Smooth muscle cell of the brain vasculature (primary cell): ENCODE measurements at places on chromosomes 11 and 22.
A peak's percentile ranks its signal among the peaks of the same experiment; 100 is the strongest.

GRCh38 chr11:125954945-125955640, 9.2 kb downstream of the VSIG10L2 start:
- DNase-seq, result no peak

- no peak for DNase-seq
Measured at GRCh38 chr11:64898541-64898940, 18.5 kb downstream of the ATG2A start.

DNA sequence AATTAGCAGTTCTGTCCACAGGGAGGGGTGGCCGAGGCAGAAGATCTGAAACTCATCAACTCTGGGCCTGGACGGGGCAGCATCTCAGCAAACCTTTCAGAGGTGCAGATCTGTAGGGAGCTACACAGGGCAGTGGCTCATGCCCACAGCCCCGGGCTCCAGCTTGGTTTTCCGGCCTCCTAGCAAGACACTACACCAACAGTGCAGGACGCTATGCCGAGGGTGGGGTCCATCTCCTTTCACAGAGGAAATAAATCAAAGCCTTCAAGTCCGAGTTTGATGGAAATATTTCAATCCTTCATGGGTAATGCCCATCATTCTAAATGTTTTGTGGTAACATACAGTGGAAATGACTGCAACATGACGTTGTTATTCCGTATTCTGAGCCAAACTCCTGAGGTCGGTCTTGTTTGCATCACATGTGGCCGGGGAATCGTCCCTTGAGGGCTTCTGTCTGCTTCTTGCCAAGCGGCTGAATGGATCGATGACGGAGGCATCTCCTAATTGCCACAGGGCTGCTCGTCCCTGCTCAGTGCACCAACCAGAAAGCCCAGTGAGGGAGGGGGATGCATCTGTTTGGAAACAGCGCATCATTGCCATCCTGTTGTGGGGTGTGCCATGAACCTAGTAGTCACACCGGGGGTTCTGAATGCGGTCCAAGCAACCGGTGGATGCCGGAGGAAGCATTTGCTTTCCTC, 30.0 kb downstream of the LINC01488 start:
- DNase-seq, result no peak

DNA sequence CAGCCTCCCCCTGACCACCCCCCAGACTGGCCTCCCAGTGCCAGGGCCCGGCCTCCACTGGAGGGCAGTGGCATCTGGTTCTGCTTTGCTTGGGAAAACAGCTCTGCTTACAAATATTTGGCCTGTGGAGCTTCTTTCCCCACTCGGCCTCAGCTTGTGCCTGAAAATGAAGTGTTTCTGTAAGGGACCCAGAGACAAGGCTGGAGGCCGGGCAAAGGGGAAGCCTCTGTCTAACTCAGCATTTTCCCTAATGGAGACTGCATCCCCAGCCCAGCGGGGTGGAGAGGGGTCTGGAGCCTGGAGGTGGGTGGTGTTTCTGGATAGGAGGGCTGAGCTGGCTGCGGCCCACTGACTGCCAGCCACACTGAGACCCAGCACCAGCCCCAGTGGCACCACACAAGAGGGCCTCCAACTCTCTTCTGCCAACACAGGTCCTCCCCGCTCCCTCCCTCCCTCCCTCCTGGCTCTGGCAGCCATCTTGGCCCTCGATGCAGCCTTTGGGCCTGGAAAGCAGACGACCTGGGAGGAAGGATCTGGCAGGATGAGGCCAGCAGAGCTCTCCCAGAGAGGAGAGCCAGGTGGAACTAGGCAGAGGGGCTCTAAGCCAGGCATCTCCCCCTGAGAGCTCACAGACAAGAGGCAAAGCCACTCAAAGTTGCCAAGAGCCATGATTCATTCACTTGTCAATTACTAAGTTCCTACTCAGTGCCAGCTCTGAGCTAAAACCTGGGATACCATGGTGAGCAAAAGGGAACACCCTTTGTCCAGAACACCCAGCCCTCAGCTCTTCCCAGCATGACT, 77.1 kb upstream of the CD82 start:
- DNase-seq, result no peak

GRCh38 chr22:19556963-19557545, 32.8 kb upstream of the CLDN5 start:
- DNase-seq, result no peak

DNA sequence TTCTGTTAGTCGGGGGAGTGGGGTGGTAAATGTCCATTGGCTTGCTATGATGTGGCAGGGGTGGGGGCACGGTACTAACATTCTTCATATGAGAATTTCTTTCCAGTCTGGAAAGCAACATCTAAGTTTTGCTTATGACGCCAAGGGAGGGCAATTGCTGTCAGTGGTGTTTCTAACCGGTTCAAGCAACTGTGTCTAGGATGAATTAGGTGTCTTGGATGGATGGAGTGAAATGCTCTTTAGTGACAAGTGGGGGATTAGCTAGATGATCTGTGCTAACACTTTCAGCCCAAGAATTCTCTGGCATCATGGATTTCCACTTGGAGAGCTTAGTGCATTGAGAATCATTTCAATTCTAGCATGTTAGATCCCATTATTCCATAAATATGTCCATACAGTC, 262.6 kb upstream of the SORL1-AS1 start:
- DNase-seq, result no peak

DNA sequence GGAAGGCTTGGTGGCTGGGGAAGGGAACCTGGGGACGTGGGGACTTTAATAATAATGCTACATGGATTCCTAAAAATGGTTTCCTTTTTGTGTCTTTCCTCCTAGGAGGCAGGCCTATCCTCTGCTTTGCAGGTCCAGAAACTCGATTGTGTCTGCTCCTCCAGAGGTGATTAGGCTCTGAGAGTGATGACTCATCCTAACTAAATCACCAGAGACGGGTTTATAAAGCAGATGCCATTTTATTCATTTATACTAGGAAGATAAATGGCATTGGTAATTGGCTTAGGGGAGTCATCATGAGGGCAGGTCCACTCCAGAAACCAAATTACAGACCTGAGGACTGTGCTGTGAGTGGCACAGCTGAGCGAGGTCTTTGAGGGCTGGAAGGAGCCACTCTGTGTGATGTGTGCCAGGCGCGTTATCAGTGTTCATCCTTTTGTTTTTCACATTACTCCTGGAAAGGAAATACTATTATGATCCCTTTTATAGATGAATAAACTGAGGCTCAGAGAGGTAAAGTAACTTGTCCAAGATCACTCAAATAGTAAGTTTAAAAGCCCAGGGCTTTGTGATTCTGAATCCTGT, 7.1 kb downstream of the NLRX1 start:
- no peak for DNase-seq

DNA sequence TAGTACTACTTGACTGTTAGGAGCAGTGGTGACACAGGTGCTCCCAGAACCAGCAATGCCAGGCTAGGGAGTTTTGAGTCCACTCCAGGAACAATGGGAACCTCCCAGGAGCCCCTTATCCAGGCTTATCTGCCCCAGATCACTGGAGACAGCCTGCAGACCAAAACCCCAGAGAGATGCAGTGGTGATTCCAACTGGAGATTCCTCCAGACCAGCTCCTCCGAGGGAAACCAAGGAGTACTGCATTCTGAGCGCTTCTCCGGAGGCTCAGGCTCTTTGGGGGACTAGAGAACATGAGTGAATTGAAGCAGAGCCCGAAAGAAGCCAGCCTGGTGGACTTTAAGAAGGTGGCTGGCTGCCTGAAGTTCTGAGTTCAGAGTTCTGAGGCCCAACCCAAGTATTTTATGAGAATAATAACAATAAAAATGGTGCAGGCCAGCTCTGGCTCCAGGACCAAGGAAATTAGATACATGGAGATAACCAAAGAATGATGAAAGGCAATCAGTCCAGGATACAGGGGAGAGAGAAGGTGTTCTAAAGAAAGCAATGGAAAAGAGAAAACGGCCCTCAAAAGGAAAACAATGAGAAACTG, 1.3 kb upstream of the TMEM25 start:
- no peak for DNase-seq

DNA sequence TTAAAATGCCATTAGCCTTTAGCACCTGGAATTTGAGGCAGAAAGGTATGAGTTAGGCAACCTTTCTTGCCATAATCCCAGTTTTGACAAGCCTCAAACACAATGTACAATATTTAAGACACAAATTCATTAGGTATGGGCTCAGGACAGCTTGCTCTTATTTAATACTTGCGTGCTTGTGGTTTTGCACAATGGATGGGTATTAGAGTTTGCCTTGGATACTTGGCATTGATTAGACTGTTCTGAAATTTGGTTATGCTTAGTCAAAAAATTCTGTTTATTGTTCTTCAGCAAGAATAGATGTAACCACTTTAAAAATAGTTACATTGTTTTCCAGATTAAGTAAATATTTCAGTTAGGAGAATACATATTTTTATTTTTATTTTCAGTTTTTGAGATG, 5.4 kb upstream of the C11orf65 start:
- no peak for DNase-seq

DNA sequence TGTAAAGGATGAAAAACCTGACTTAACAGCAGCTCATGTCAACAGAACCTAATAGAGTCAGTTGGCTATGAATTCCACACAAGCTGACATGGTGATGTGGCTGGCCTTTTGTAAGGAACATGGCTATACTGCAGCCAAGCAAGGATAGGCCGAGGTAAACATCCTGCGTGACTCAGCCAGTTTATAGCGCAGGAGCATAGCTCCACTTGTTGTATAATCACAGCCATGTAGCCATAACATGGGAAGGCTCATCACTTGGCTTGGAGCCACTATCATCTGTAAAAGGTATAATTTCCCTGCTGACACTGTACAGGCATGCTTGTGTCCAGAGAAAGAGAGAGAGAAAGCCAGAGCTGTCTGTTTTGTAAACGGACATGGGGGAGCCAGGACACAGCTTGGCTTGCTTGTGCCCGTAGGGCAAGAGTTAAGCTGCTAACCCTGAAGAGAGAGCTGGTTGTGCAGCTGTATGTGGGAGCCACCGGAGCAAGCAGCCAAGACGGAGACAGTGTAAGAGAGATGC, 104.4 kb upstream of the PLET1 start:
- DNase-seq, result peak; percentile 4

DNA sequence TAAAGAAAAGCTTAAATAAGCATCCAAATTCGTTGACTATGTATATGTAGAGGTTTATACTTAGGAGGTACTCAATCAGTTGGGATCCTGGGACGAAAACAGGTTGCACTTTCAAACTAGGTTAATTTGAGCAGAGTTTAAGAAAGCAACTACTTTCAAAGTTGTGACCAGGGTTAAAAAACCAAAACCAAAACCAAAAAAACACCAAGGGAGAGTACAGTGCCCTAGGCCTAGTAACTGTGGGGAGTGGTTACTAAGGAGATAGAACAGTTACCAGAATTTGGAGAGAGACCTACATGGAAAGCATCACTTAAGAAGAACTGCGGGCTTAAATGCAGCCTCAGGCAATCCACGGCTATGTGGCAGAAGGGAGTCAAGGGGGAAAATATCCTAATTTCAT, 148.3 kb downstream of the JRKL start:
- no peak for DNase-seq

GRCh38 chr11:68365943-68366435, 53.6 kb downstream of the LRP5 start:
- no peak for DNase-seq

GRCh38 chr11:65928667-65929066, 9.4 kb downstream of the DRAP1 start:
- DNase-seq, result no peak

DNA sequence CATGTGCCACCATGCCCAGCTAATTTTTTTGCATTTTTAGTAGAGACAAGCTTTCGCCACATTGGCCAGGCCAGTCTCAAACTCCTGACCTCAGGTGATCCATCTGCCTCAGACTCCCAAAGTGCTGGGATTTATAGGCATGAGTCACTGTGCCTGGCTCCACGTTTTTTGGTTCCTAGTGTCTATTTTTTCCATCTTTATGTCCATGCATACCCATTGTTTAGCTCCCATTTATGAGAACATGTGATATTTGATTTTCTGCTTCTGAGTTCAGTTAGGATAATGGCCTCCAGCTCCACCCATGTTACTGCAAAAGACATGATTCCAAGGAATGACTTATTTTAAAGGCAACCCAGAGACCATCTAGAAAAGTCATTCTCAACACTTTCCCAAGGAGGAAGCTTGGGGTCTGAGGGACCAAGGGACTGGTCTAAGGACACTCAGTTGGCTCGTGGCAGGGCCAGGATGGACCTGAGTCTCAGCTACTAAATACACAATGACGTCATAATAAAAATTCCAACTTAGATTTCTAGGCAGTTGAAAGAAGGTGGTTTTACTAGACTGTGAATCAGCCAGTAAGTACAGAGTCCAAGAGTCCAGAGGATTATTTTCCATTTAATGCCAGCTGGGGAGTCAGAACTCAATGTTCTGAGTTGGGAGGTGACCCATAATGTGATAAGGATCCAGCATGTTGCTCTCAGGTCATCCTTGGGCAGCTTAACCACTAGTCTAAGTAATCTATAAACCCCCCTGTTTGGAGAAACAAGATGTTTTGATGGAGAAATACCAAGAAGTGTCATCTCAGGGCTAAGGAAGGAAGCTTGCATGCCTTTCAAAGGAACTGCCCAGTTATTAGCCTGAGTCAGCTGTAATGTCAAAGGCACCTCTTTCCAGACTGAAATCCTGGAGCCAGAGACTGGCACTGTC, 39.4 kb downstream of the ABTB2 start:
- DNase-seq, result no peak

GRCh38 chr22:50061141-50061823, 3.2 kb upstream of the TTLL8 start:
- DNase-seq, result no peak

GRCh38 chr11:3893311-3893710, 37.8 kb downstream of the STIM1 start:
- no peak for DNase-seq

DNA sequence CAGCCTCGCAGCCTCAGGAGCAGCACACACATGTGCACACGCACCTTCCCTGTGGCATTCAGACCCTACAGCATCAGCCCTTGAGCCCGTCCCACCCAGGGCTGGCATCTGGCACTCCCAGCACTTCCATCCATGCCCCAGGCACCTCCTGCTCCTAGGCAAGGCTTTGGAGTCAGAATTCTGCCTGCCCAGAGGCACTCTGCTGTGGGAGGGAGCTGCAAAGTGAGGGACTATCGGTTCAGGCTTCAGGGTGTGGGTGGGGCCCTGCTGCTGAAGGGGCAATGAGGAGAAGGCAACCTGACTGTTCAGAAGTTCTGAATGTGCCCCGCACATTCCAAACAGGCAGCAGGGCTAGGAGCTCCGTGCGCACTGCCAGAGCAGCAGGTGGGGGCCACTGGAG, 39.7 kb downstream of the NECTIN1 start:
- no peak for DNase-seq

GRCh38 chr11:9680028-9680427, 16.2 kb downstream of the SWAP70 start:
- no peak for DNase-seq

GRCh38 chr22:24265734-24266133, 4.9 kb upstream of the SPECC1L start:
- DNase-seq, result no peak
